NCI-H1105 (cell line): ENCODE measurements at places on chromosomes 11 and 22.
A peak's percentile ranks its signal among the peaks of the same experiment; 100 is the strongest.

GRCh38 chr22:50282361-50283155 is 12.4 kb upstream of the MAPK11 start:
- no peak for DNase-seq

DNA sequence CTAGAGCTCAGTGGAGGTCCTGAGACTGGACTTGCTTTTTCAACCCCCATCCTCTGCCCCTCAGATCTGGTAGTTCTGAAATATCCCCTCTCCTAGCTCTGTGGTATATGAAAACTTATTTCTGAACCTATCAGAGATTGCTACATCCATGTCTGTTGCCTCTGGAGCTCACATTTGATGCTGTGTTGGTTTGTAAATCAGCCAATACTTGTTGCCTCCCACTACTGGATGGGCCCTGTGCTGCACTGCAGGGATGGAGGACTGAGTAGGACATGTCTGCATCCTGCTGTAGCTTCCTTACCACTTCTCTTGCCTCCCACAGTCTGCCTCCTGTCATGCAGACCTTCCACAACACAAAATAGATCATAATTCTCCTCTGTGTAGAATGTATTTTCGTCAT is 5.2 kb downstream of the OLFML1 start:
- DNase-seq: no peak

DNA sequence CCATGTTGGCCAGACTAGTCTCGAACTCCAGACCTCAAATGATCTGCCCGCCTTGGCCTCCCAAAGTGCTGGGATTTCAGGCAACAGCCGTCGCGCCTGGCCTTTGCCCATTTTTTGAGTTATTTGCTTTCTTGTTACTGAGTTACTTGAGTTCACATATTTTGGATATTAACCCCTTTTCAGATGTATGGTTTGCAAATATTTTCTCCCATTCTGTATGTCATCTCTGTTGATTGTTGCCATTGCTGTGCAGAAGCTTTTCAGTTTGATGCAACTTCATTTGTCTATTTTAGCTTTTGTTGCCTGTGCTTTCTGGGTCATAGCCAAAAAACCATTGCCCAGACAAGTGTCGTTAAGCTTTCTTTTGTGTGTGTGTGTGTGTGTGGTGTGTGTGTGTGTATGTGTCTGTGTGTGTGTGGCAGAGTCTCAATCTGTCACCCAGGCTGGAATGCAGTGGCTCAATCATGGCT is 6.8 kb downstream of the TSGA10IP start:
- DNase-seq: no peak

DNA sequence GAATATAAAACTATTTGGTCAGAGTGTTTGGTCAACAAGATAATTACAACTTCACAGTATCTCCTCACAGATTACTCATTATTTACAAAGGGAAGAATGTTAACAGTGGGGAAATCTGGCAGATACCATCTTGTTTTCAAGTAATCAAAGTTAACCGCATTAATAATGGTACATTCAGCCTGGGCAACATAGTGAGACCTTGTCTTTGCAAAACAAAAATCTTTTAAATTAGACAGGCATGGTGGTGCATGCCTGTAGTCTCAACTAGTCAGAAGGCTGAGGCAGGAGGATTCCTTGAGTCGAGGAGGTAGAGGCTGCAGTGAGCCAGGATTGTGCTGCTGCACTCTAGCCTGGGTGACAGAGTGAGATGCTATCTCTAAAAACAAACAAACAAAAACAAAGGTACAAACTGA is 78.5 kb downstream of the ACER3 start:
- no peak for DNase-seq

GRCh38 chr22:26893173-26894110 is 236.1 kb downstream of the MIAT start:
- DNase-seq: peak; percentile 71

DNA sequence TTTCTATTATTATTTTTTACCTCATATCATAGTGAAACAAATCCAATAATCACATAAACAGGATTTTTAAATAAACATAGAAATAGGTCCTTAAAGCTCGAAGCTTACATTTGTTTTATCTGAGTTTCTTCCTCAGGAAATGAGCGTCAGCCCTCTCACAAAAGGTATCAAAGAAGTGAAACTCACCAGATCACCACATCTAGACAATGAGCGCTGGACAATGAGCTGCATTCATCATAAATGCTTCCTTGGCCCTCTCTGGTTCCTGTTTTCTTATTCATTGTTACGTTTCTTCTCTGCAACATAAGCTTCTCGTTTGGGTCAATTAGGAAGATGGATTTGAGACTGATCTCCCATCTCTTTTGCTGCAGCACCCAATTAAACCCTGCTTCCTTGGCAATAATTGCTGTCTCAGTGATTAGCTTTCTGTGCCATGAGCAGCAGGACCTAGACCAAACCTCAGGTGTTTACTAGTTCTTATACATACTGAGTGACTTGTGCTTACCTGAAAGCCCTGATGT is 649.9 kb upstream of the LUZP2 start:
- no peak for DNase-seq

- no peak for DNase-seq
Observed at GRCh38 chr11:88341522-88342251, 4.2 kb upstream of the CTSC start.

GRCh38 chr22:24380220-24380904 is 47.0 kb upstream of the ADORA2A start:
- DNase-seq: no peak

- DNase-seq: no peak
Observed at GRCh38 chr22:46105494-46106278, 44.6 kb upstream of the PPARA start.

DNA sequence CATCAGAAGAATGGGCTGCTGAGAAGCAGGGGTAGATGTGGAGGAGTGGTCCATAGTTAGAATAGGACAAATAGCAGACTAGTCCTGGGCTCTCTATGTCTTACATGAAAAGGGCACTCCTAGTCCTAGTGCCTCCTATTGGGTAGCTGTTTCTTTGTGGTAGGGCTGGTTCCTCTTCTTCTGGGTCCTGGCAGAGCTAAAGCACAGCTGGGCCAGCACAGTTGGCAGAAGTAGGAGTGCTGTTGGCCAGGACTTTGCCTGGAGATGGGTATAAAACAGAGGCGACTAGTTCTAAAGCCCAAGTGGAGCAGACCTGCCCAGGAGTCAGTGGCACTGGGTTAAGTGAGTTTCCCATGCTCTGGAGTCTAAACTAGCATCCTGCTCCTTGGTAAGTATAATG is 55.2 kb downstream of the PPFIBP2 start:
- DNase-seq: no peak

DNA sequence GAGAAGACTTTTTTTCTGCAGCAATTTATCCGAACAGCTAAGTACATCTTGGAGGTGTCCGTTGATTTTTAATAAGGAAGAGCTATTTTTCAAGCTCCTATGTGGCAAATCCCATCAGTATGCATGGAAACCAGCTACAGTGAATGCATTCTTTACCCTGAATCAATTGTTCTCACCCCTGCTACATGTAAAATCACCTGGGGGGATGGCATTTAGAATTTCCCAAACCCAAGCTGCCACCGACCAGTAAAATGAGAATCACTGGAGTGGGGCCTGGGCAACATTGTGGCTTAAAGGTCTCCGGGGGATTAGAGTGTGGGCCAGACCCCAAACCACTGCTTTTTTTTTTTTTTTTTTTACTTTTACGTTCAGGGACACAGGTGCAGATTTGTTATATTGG is 2.8 kb upstream of the ZNF195 start:
- DNase-seq: no peak

DNA sequence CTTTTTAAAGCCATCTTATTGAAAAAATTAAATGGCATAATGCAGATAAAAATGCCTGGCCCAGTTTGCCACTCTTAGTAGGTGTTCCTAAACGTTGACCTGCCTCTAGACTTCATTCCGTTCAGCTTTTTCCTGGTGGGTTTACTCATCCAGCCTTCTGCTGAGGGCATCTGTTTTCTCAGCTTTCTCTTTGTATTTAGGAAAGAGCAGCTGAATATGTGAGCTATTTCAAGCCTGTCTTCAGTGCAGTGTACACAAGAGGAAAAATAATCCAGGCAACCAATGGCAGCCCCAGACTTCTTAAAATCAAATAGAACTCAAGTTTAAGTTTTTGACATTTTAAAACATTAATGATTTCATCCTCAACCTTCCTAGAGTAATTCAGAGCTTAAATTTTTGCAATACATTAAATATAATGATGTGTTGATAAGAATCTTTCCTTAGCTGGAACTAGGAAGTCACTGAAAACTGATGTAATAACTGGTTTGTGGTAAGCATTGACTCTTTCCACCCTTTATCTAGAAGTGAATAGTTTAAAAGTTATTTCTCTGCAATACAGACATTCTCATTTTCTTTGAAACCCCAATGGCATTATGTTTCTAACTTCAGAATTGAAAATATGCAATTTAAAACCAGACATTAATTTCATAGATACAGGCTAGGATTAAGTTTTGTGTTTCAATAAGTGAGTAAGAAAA is 165.4 kb downstream of the AASDHPPT start:
- no peak for DNase-seq

- no peak for DNase-seq
Observed at GRCh38 chr11:68430801-68431200, 29.8 kb upstream of the PPP6R3 start.

DNA sequence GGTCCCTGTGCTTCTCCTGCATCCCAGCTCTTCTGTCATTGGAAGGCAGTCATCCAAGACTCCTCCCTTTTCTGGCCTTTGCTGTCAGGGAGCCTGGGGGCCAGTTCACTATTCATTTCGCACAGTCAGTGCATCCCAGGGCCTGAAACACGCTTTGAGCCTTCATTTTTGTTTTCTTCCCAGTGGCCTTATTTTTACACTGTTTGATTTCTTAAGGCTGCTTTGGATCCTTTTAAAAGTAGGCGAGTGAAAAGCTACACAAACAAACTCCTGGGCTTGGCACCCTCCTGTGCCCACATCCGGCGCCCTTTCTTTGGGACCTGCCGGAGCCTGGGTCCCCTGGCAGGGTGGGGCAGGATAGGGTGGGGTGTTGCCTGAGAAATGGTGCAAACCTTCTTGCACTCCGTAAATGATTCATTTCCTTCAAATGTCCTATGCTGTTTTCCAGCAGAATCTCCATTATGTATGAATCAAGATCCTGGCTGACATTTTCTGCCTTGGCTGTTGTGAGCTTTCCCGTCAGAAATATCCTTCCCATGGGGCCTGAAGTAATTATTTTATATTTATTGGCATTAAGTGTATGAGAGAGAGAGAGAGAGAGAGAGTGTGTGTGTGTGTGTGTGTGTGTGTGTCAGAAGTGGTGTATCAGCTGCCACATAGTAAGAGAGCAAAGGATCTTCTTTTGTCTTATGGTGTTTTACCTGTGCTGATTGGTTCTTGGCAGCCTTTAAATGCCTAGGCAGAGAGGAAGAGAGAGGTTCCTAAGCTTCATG is 45.6 kb downstream of the BCR start:
- DNase-seq: no peak

DNA sequence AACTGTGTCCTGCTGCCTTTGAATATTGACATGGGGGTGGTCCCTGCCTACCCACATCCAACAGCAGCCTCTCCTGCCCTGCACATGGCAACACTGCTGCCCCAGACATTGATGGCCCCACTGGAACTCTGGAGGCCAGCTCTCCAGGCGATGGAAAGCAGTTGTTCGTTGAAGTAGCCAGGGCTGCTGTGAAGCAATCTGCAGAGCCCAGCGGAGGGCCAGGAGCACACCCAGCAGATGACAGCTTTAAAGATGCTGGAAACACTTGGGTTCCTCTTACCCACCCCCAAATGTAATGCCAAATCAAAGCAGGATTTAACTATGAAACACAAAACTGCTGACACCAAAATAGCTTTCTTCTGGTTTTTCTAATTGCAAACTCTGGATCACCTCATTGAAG is 165.6 kb upstream of the NAV2 start:
- no peak for DNase-seq

- peak; percentile 74 for DNase-seq
Observed at GRCh38 chr11:119222308-119222707, 16.2 kb downstream of the CBL start.

DNA sequence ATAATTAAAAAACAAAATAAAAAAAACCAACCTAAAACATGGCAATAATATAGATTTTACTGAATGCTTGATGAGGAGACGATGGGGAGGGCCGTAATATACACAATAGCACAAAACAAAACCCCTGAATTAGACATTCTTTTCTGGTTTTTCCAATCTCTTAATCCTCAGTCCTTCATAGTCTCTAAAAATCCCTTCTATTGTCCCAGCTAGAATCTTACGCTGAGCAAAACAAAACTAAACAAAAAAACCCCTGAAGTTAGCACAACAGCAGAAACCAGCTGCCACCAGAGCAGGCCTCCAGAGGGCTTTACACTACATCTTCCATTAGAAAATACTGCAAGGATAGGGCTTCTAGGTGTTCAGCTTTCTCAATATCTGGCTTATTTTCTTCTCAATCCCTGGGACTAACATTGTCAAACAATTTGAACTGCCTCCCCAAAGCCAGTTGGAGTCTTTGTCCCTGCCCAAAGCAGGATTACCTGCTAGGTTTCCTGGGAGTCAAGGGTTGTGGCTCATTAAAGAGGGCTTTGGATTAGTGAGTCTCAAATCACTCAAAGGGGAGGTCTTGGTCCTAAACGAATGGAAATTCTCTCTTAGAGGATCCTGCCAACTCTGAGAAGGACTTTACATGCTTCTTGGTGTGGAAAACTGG is 2.1 kb upstream of the RNF26 start:
- no peak for DNase-seq

GRCh38 chr11:61728066-61728939 is 24.1 kb upstream of the MYRF start:
- DNase-seq: no peak

DNA sequence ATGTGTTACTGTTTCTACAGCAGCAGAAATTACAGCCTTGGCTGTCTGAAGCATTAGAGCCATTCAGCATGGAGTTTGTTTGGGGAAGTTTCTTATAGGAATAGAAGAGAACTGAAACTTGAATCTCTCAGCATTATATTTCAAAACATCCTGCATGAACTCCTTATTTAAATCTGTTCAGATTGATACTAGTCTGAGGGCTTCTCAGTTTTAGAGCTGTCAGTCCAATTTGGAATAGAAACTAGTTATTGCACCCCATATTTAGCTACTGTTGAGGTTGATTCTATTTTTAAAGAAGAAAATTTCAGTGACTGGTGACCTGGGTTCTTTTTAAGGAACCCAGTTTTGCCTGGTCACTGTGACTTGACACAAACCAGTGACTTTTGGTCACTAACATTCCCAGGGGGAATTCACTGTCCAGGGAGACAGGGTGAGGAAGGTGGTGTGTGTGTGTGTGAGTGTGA is 126.0 kb upstream of the TTC12 start:
- DNase-seq: no peak

GRCh38 chr11:65891219-65892136 is 1.0 kb downstream of the CCDC85B start:
- no peak for DNase-seq

GRCh38 chr11:73223998-73224730 is 6.1 kb downstream of the P2RY2 start:
- DNase-seq: no peak

GRCh38 chr22:49363526-49364230 is 464.0 kb downstream of the BRD1 start:
- DNase-seq: no peak

GRCh38 chr11:46521961-46522681 is 71.7 kb downstream of the AMBRA1 start:
- DNase-seq: no peak

- DNase-seq: no peak
Observed at GRCh38 chr11:4565371-4565770, 16.2 kb upstream of the OR52I2 start.
